T-helper 17 cell (primary cell): ENCODE measurements at places on chromosomes 7 and 10. TPM values are rescaled to one million over a fixed set of nuclear protein-coding genes. Genes with fewer than 3 reads are reported as not detected.

AKR1C8 gene
- 0.87 TPM for total RNA-seq

TSPAN13 gene
- 0.42 TPM for total RNA-seq

GRCh38 chr10:132613566-132614348 lies 76.2 kb downstream of the INPP5A start:
- no peak overlapping the region for H3K27ac ChIP-seq
- DNase-seq: no peak

DNA sequence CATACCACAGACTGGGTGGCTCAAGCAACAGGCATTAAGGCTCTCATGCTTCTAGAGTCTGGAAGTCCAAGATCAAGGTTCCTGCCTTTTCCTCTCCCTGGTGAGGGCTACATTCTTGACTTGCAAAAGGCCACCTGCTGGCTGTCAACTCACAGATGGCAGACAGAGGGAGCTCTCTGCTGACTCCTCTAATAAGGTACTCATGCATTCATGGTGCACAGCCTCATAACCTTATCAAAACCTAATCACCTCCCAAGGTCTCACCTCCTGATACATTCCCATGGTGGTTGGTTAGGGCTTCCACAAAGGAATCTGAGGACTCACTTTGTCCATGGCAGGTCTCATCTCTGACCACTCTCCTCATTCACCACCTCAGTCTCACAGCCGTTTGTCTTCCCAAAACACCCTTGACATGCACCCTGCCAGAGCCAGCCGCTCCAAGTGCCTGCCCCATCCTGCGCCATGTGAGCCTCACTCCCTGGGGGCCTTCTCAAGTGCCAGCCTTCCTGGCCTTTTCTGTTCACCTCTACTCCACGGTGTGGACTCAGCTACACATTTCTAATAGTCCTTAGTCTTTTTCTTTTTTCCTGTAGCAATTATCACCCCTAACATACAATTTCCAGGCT lies 400.3 kb upstream of the ADARB2 start:
- DNase-seq: no peak
- no peaks in the 10 kb centered on the region for H3K4me1 ChIP-seq
- no peak overlapping the region for H3K4me3 ChIP-seq
- no peaks in the 10 kb centered on the region for H3K36me3 ChIP-seq

GRCh38 chr10:50510517-50511473 lies 113.0 kb downstream of the SGMS1 start:
- peak overlapping the region; percentile 93 for H3K27ac ChIP-seq
- peaks cover 59% of the 10 kb centered on the region for H3K4me1 ChIP-seq
- no peaks in the 10 kb centered on the region for H3K27me3 ChIP-seq
- DNase-seq: no peak
- no peak overlapping the region for H3K4me3 ChIP-seq

GRCh38 chr7:39880556-39880955 lies 69.5 kb upstream of the CDK13 start:
- peaks cover 45% of the 10 kb centered on the region for H3K27me3 ChIP-seq
- DNase-seq: no peak
- H3K36me3 ChIP-seq: peaks cover 3% of the 10 kb centered on the region
- no peaks in the 10 kb centered on the region for H3K4me1 ChIP-seq
- H3K4me3 ChIP-seq: no peak overlapping the region

GRCh38 chr7:149610441-149611011 lies 112.9 kb upstream of the ZNF746 start:
- no peak overlapping the region for H3K4me3 ChIP-seq
- peak overlapping the region; percentile 29 for H3K27ac ChIP-seq
- H3K4me1 ChIP-seq: peaks cover 9% of the 10 kb centered on the region
- no peak for DNase-seq
- peaks cover 19% of the 10 kb centered on the region for H3K36me3 ChIP-seq

GRCh38 chr10:98463976-98464754 lies 17.4 kb upstream of the HPS1 start:
- peaks cover 36% of the 10 kb centered on the region for H3K27me3 ChIP-seq
- peaks cover 6% of the 10 kb centered on the region for H3K36me3 ChIP-seq
- H3K27ac ChIP-seq: no peak overlapping the region
- no peak for DNase-seq

DNA sequence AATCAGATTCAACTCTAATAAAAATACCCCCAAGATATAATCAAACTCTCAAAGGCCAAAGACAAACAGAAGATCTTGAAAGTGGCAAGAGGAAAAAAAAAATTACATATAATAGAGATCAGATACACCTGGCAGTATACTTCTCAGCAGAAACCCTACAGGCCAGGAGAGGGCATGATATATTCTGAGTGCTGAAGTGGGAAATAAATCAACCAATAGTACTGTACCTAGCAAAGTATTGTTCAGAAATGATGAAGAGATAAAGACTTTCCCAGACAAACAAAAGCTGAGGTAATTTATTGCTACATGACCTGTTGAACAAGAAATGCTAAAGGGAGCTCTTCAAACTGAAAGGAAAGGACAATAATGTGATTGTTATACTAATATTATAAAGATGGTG lies 291.9 kb downstream of the SH2D4B start:
- H3K36me3 ChIP-seq: no peaks in the 10 kb centered on the region
- no peak overlapping the region for H3K27ac ChIP-seq
- no peak for DNase-seq

DNA sequence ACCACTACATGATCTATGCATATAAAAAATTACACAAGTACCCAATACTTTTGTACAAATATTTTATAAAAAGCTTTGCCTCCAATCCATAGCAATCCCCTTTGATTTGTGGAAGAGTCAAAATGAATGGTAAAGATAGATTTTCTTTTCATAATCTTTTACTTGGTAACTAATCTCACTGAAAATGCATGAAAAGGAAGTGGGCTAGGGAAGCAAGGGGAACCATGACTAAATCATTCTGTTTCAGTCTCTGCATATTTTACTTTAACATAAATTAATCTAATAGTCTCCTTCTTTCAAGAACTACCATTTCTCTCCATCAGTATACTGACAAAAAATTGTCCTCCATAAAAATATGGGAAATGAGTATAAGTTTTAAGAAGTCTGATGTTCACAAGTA lies 96.9 kb downstream of the TES start:
- H3K4me1 ChIP-seq: no peaks in the 10 kb centered on the region
- peaks cover 22% of the 10 kb centered on the region for H3K27me3 ChIP-seq
- no peak overlapping the region for H3K4me3 ChIP-seq
- no peak overlapping the region for H3K27ac ChIP-seq
- no peaks in the 10 kb centered on the region for H3K36me3 ChIP-seq

- DNase-seq: no peak
- H3K27ac ChIP-seq: no peak overlapping the region
- H3K27me3 ChIP-seq: no peaks in the 10 kb centered on the region
- H3K4me3 ChIP-seq: no peak overlapping the region
- H3K4me1 ChIP-seq: no peaks in the 10 kb centered on the region
- H3K36me3 ChIP-seq: no peaks in the 10 kb centered on the region
Observed at GRCh38 chr7:85535974-85536729, 349.3 kb upstream of the SEMA3D start.

GRCh38 chr10:71045936-71046335 lies 157.6 kb upstream of the PCBD1 start:
- DNase-seq: no peak
- H3K4me3 ChIP-seq: no peak overlapping the region
- no peak overlapping the region for H3K27ac ChIP-seq
- H3K4me1 ChIP-seq: peaks cover 7% of the 10 kb centered on the region

- DNase-seq: no peak
- no peak overlapping the region for H3K4me3 ChIP-seq
- no peak overlapping the region for H3K27ac ChIP-seq
- peaks cover 15% of the 10 kb centered on the region for H3K4me1 ChIP-seq
Observed at GRCh38 chr7:100832281-100832633, 4.9 kb upstream of the EPHB4 start.

DNA sequence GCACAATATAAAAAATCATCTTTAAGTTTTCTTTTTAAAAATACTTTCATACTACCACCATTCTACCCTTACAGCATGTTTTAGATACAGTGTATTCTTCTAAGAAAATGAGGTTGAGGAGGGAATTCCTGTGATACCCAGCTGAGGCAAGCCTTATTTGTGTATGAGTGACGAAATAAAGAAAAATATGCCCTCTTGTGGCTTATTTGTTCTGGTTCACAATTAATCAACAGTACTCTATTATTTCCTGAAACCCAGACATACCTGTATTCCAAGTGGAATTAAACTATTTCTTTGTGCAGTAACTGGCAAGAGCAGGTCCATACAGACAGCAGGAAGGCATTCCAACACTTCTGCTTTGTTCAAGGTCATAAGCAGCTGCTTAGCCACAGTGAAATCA lies 4.5 kb upstream of the SEMA3D start:
- no peak overlapping the region for H3K4me3 ChIP-seq
- DNase-seq: no peak
- H3K36me3 ChIP-seq: no peaks in the 10 kb centered on the region
- no peak overlapping the region for H3K27ac ChIP-seq
- peaks cover 5% of the 10 kb centered on the region for H3K27me3 ChIP-seq
